HCEC 1CT (cell line): ENCODE measurements at places on chromosomes 13 and 19.
A peak's percentile ranks its signal among the peaks of the same experiment; 100 is the strongest.

DNA sequence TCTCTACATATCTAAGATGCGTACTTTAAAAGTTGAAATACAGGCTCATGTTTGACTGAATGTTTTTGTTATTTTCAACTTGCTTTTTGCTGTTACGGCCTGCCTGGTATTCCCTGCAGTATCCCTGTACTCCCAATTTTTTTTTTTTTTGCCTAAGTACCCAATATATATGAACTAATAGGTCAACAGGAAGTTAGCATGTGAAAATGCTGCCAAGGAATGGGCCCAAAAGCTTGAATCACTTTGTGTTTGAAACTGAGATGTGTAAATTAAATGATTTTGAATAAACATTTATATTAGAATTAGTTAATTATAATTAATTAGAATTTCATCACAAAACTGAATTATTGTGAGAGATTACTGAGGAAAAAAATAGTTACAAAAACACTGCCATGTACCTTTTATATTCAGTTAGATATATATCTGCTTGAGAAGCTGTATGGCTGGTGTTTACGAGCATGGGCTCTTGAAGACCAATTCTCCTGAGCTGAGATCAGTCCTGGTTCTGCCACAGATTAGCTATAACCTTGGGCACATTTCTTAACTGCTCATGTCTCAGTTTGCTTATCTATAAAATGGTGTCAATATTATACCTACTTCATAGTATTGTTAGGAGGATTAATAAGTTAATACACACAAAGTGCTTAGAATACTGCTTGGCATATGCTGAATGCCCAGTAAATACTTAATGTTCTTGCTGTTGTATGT, 16.0 kb downstream of the TDRD3 start:
- DNase-seq, result no peak

GRCh38 chr19:4861147-4861546, 6.3 kb downstream of the PLIN3 start:
- no peak for DNase-seq

GRCh38 chr19:54298357-54299125, 14.4 kb downstream of the LILRA5 start:
- DNase-seq, result no peak

DNA sequence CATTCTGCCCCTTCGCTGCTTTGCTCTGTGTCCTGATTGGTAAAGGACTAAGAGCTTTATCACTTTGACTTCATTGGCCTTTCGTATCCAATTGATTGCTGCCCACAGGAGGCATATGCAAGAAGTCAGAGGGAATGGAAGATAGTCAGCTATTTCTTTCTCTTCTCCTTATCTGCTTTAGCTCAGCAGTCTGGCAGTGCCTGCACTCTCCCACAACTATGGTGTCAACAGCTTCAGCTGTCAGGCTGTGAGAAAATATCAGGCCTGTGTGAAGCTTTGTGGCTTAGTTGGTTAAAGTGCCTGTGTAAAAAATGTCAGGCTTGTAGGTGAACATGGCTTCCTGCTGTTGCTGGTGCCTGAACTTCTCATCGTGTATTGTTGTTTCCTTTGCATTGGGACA, 243.0 kb downstream of the PCDH17 start:
- no peak for DNase-seq

- DNase-seq, result peak; percentile 32
Measured at GRCh38 chr13:68232351-68233130, 1002.4 kb upstream of the PCDH9 start.

- DNase-seq, result no peak
Measured at GRCh38 chr13:113741191-113741668, 17.8 kb upstream of the TMEM255B start.

GRCh38 chr13:95185311-95185710, 115.9 kb downstream of the ABCC4 start:
- DNase-seq, result no peak

DNA sequence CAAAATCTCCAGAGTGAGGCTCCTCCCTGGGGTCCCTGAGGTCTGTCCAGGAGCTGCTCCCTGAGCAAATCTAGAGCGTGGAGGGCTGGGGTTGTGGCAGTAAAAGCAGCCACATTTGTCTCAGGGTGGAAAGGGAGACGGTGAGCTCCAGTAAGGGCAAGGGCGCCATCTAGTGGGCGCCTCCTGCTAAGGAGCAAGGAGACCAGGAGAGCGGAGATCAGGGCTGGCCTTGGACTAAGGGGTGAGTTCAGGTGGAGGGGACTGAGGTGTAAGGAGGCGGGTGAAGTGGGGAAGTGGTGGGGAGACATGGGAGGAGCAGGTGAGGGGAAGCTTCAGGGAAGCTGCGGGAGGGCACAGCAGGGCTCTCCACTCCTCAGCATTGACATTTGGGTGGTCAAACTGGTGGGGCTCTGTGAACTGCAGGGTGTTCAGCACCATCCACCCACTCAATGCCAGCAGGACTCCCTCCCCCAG, 5.3 kb upstream of the CEACAM21 start:
- peak; percentile 36 for DNase-seq

GRCh38 chr13:99655351-99656091, 154.2 kb downstream of the TM9SF2 start:
- DNase-seq, result peak; percentile 46

- DNase-seq, result peak; percentile 18
Measured at GRCh38 chr13:83943530-83944279, 61.4 kb upstream of the SLITRK1 start.

DNA sequence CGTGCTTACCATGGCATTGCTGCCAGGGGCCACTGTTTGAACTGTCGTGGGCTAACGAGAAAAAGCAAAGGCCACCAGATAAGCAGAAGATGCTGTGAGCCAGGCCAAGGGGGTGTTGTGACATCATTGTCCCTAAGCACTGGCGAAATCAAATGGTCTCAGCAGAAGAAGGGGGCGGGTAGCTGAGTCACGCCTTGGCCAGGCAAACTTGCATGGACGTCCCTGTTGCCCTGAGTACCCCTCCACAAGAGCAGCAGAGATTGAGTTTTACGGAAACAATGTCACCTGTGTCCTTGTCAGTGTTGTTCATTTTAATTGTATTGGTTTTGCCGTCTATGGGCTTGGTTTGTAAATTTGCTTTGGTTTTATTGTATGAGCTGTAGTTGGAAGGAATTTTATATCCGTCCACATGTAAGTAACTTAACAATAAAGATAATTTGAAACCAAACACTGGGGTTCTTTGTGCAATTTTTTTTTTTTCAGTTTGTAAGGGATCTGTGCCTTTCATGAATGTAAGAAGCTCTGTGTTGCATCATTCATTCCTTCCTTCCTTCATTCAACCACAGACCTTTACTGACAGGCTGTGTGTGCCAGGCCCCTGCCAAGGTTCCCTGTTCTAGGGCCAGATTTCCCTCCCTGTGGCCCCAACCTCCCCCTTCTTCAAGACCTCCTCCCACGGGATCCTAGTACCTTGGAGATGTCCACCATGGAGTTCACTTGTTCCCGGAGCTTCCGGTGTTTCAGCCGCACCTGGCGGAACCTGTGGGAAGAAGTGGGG, 12.3 kb downstream of the KCNN4 start:
- no peak for DNase-seq

DNA sequence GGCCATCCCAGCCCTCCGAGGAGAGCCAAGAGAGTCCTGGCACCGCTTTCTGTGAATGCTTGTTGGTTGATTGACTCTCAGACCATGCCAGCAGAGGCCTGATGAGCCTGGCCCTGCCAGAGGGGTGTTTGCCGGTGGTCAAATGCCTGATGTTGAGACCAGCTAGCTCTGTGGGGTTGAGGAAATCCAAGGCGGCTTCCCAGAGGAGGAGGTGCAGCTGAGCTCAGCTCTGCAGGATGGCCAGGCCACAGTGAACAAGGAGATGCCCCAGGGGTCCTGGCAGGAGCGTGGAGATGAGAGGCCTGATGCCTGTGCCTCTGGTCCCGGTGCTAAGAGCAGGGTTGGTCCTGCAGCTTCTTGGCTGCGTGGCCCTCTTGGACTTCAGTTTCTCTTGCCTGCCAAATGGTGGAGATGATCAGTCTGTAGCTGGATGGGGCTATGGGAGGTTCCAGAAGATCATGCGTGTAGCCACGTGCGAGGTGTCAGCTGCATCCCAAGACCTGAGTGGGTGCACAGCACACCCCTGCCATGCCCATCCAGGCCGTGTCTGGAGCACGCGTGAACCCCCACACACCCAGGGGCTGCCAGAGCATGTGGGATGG, 16.8 kb downstream of the NFIC start:
- no peak for DNase-seq

DNA sequence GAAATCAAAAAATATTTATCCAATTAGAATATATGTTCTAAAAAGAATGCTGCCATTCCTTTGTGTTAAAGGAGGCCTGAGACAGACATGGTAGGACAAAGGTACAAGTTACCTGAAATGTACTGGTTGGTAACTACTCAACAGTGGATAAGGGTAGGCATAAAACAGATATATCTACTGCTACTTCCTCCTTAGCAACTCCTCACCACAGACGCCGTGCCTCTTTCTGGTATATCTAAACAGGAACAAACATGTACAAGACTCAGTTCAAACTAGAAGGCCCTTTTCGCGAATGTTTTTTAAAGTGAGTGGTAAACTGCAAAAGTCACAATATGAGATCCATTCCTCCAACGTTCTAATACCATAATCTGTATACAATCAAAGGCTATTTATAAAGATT, 86.9 kb downstream of the TBC1D4 start:
- no peak for DNase-seq

DNA sequence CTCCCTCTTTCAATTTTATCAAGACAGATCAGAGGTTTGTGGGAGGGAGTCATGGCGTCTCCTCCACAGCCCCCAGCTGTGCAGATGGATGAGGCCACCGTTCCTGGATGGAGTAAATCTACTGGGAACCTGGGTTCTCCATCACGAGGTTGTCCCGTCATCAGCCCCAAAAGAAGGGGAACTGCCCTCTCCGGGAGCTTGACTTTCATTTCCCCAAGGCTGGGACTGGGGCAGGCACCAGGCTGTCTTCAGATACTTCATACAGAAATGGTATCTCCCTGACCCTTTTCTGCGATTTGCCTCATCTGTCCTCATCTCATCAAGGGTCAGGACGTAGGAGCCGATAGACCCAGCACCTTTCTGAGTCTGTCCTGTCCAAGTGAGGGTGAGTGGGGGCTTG, 9.8 kb downstream of the LILRB2 start:
- DNase-seq, result no peak

- peak; percentile 78 for DNase-seq
Measured at GRCh38 chr13:97125810-97126738, 96.1 kb upstream of the MBNL2 start.

- no peak for DNase-seq
Measured at GRCh38 chr19:37095859-37096258, 17.6 kb downstream of the ZNF420 start.

- no peak for DNase-seq
Measured at GRCh38 chr19:50969413-50969760, at the start of gene KLK6. Gene KLK6, minus strand, starts transcription at chr19:50969591. Its CDS starts 1,487 bp downstream, at chr19:50968104.

DNA sequence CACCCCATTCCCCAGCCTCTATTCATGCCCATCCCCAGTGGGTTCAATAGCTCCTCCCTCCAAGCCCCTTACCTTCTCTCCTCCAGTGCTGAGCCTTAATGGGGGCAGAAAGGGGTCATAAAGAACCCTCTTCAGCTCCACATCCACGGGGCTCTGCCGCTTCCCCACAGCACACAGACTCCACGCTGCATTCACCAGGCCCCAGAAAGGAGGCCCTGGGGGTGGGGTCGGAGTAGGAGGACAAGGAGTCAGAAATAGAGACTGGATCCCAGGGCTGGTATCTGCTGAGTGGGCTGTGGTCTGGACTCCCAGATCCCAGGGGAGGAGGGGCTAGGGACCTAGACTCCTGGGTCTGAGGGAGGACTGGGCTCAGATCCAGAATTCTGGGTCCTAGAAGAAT, 1.6 kb downstream of the CA11 start:
- DNase-seq, result no peak

- no peak for DNase-seq
Measured at GRCh38 chr13:104584481-104584880, 1518.3 kb upstream of the SLC10A2 start.

GRCh38 chr13:75514080-75514995, 23.3 kb downstream of the COMMD6 start:
- peak; percentile 40 for DNase-seq

GRCh38 chr19:12786141-12786870, 5.0 kb upstream of the JUNB start:
- peak; percentile 39 for DNase-seq

DNA sequence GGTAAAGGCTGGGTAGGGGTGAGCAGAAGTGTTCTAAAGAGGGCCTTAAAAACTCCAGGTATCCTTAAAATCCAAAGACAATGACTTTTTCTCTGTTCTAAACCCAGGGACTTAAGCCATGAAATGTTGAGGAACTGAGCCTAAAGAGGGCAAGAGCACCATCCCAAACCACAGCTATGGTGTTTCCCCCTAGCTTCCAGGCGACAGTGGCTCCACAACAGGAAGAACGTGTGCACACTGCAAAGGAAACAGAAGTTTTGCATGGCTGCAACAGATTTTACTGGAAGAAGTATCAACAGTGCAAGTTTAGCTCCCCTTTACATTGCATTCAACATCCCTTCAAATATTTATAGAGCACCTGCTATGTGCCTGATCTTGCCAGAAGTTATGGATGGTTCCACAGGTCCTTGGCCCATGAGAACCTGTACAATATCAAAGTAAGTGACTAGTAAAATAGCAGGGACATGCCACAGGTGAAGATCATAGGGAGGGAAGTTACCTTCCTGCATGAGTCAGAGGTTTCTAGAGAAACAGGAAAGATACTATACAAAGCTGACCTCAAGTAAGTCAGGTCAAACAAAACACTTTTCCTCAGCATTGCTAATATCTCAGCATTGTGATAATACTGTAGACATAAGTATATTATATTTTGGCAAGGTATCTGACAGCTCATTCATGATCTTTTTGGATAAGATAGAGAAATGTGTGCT, 8.4 kb upstream of the KCTD12 start:
- no peak for DNase-seq

- DNase-seq, result no peak
Measured at GRCh38 chr13:60720590-60720989, 323.6 kb downstream of the TDRD3 start.

- no peak for DNase-seq
Measured at GRCh38 chr19:10252707-10253106, 693 bp downstream of the MRPL4 start.

GRCh38 chr13:31286930-31287329, 87.2 kb downstream of the B3GLCT start:
- no peak for DNase-seq

DNA sequence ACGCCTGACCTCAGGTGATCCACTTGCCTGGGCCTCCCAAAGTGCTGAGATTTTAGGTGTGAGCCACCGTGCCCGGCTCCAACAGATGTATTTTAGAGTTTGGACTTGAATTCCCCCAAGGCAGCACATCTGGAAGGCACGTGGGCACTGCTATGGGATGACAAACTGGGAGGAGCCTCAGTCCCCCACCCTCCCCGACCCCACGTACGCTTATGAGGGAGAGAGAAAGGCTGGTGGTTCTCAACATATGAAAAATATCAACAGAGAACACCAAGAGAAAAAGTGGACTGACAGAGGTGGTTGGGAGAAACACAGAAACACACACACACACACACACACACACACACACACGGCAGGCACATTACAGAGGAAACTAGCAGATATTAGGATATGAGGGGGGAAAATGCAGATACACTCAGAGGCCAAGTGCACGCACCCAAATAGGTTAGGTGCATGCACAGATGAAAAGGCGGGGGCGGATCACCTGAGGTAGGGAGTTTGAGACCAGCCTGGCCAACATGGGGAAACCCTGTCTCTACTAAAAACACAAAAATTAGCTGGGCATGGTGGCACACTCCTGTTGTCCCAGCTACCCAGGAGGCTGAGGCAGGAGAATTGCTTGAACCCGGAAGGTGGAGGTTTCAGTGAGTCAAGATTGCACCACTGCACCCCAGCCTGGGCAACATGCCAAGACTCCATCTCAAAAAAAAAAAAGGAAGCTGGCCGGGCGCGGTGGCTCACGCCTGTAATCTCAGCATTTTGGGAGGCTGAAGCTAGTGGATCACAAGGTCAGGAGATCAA, 3.2 kb downstream of the STX10 start:
- DNase-seq, result peak; percentile 23
